ENCODE measurements at places on chromosomes 5 and 9.

GRCh38 chr5:124519396-124519795 lies 227.0 kb downstream of the ZNF608 start:
- DNase-seq, result no peak

DNA sequence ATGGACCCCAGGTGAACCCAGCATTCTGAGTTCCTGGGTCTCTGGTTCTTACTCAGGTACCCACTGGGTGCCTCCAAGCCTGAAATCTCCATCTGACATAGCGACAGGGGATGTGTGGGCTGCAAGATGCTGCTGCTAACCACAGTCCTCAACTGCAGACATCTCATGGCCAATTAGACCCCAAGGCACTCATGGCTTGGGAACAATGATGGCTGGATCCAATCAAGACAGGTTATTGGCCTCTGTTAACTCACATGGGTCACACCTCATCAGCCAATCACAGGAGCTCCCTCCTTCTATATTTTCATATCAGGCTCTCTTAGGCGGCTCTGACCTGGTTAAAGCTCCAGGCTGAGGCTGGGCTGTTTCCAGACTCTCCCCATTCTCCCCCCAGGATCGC lies 57.0 kb downstream of the CXXC5 start:
- no peak for DNase-seq

GRCh38 chr5:63249960-63250359 lies 671.3 kb downstream of the LRRC70 start:
- no peak for DNase-seq

- no peak for DNase-seq
Measured at GRCh38 chr5:115686738-115687074, 60.9 kb upstream of the TMED7 start.

- no peak for DNase-seq
Measured at GRCh38 chr5:111227226-111227782, 3.1 kb downstream of the CAMK4 start.

GRCh38 chr9:2824564-2824963 lies 19.3 kb downstream of the PUM3 start:
- DNase-seq, result no peak

GRCh38 chr9:134895567-134895907 lies 14.9 kb downstream of the FCN2 start:
- no peak for DNase-seq

- no peak for DNase-seq
Measured at GRCh38 chr5:149790276-149790675, 60.2 kb downstream of the PPARGC1B start.

GRCh38 chr5:119897537-119898370 lies 268.4 kb downstream of the FAM170A start:
- no peak for DNase-seq

DNA sequence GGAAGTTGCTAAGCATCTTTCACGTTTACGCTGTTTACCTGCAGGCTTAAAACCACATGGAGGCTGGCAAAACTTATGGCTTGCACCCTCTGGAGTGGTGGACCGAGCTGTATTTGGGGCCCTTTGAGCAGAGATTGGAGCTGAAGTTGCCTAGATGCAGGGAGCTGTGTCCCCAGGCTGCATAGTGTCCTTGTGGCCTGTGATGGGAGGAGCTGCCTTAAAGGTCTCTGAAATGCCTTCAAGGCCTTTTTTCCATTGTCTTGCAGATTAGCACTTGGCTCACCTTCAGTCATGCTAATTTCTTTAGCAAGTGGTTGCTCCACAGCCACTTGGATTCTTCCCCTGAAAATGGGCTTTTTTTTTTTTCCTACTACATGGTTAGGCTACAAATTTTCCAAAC lies 81.5 kb upstream of the CHD1 start:
- DNase-seq, result no peak

DNA sequence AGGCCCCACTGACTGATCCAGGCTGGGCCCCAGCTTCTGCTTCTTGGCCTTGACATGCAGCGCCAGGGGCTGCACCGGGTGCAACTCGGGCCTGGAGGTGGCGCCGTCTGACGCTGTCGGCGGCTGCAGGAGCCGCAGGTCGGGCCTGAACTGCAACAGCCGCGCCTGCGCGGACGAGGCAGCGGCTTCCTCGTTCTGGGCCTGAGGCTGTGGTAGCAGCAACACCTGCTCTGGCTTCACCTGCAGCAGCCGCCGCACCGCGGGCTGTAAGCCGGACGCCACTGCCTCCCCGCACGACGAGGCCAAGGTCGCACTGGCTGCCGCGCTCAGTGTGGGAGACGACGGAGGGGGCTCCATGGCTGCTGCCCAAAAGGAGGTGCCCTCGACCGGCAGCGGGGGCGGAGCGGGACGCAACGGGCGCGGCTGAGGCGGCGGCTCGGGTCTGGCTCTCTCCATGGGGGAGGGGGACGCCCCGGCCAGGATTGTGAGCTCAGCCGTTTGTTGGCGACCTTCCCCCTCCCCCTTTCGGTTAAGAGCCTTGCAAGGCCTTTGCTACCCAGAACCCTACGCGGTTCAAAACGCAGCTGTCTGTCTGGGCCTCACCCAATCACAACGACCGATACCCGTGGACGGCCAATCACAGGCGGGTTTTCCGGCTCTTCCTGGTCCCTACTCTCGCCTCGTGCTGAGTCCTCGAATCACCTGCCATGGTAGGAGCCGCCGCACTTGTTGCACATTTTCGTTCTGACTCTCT lies 438 bp downstream of the SOX30 start:
- peak; percentile 75 for DNase-seq

- DNase-seq, result peak; percentile 45
Measured at GRCh38 chr5:172714491-172715420, 56.2 kb downstream of the DUSP1 start.

- DNase-seq, result peak; percentile 48
Measured at GRCh38 chr5:119330367-119331183, 25.2 kb upstream of the TNFAIP8 start.

- DNase-seq, result no peak
Measured at GRCh38 chr9:79012561-79012960, 559.2 kb upstream of the TLE4 start.

DNA sequence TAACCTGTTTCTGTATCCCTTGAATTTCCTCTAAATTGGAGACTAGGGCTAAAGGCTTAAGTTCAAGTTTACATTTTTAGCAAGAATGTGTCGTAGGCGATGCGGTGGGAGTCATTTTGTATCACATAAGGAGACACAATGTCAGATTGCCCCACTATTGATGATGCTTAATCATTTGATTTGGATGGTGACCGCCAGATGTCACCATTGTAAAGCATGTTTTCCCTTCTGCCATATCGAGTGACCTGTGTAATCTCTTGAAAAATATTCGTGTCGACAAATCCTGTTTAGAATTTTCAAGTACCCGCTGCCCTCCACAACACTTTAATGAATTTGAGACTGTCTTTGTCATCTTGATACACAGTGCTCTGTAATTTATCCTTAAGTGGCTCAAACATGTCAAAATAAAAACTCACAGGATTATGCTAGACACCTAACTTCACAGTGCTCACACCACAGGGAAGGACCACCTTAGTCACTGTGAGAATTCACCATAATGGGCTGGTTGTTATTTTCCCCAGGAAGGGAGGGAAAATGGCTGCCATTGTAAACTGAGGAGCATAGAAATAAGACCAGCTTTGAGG lies 34.5 kb upstream of the SLC46A2 start:
- no peak for DNase-seq

- no peak for DNase-seq
Measured at GRCh38 chr5:99453196-99453595, 524.4 kb upstream of the CHD1 start.

DNA sequence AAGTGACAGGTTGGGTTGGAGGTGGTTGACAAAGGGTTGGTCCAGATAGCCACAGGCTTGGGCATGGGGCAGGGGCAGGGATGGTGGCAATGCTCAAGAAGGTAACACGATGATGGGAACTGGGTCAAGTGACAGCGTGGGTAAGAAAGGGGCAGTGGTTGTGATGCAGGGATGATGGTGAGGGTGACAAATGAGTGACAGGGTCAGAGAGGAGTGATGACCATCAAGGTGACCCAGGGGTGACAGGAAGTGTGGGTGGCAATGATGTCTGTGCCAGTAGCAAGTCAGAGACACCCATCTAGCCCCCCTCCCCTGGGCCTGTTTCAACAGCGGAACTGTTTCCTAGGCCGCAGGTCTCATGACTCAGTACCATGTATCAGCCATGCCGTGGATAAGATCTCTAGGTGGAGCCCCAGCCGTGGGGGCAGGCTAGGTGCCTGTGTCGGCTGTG lies 20.5 kb downstream of the AQP3 start:
- no peak for DNase-seq

DNA sequence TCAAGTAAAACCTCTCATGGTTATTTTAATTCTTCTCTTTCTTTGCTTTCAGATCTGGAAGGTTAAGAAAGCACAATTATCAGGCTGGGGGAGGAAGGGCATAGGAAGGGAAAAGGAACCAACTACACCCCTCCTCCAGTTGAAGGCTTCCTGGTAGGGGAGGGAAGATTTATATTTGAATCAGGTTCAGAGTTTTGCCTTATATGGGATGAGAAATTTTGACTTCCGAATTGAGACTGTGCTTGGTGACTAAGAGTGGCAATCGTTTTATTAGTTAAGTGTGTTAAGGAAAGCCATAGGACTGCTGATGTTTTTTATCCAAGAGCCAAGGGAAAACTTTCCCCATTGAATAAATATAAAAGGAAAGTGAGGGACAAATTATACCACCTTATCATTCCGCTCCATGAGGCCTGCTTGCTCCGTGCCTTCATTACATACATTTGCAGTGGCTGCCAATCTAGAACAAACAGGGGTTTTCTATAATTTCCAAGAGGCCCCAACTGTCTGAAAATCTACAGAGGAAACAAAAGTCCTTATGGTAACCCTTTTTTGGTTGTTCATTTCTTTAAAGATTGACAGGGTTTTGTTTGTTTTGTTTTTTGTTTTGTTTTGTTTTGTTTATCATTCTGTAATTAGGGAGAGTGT lies 115.7 kb upstream of the EPB41L4A start:
- DNase-seq, result no peak

DNA sequence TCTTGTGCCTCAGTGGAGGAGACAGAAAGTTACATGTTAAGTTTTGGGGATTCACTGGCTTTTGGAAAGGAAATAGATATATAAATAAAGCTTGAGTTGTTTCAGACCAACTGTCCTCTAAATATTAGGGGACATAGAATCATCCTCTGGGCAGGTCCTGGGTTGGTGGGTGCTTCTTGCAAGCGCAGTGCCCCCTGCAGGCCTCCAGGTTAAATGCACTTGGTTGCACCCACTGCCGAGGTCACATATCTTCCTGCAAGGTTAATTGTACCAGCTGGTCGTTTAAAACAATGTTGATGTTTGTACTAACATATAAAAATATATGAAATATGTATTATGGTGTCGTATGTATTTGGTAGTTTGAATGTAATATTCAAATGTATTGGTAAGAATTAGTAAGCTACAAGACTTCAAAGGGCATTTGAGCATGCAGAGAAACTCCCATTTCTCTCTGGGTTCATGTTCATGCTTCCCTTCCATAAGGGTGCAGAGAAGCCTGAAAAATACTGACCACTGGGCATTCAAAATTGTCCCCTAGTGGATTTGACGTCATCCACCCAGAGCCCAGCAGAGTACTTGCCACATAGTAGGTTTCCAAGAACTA lies 87.0 kb downstream of the ZNF618 start:
- no peak for DNase-seq

DNA sequence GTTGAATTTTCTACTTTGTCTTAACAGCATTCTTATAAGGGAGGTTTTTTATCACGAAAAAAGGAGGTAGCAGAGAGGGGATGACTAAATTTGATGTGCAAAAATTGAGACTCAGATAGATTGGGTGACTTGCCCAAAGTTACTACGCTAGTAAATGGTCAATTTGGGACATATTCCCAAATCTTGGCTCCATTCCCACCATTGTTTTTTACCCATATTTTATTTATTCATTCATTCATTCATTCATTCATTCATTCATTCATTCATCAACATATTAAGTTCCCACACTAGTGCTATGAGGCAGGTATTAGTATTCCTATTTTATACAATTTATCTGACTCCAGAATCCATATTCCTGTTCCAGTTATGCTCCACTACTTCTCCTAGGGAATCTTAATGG lies 85.6 kb downstream of the HACD4 start:
- no peak for DNase-seq

DNA sequence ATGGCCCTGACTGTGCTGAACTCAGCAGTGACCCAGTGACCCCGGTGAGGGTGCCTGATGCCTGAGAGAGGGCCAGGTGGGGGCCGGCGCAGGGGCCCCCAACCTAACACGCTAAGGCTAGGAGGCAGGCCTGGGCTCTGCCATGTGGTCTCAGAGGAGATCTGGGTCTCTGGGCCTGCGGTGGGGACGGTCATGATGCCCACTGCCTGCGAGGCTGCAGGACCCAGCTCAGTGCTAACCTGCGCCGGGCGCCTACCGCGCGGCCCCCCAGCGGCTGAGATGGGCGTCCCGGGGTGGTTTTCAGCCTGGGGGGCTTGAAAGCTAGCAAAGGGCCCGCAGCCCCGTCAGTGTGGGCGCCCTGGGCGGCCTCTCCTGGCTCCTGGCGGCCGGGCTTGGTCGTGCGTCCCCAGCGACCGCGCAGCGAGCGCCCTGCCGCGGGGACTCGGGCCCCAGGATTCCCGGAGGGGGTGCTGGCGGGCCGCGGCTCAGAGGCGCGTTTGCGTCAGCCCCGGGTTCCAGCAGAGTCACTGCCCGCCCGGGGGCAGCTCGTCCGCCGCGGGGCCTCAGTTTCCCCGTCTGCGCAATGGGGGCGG lies 2.5 kb downstream of the EGFL7 start:
- DNase-seq, result no peak

DNA sequence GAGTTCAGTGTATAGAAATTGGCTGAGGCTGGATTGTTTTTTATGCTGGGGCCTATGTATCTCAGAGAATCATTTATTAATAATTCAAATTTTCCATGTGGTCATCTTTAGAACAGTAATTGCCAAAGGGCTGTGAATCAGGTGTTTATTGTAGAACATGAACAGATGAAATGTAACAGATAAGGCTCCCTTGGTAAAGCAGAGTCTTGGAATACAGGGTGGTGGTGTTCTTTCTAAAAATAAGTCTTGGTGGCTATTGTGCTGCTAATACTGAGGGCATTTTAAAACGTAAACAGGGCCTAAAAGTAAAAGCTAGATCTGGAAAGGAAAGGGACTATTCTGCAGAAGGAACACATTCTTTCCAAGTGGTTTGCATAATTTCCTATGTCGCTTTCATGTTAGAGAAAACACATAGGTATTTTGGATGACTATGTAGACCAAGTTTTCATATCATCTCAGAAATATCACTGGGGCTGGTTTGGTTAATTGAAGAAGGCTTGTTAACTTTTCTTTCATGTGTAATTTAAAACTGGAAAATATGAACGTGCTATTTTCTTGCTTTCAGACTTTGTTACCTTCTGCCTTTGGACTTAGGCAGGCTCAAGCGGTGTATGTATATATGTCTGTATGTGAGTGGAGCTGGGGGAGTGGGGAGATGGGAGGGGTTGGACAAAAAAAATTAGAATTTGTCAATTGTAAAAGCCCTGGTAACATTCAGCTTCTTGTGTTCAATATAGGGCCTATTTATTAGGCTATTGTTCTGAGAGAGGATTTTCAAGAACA lies 119.9 kb upstream of the ANKRD55 start:
- no peak for DNase-seq

- DNase-seq, result no peak
Measured at GRCh38 chr5:168451565-168451964, 34.7 kb upstream of the RARS1 start.
